ENCODE measurements at places on chromosomes 11 and 22. TPM values are rescaled to one million over a fixed set of nuclear protein-coding genes. Genes with fewer than 3 reads are reported as not detected.

The TRPM5 gene
- not detected for total RNA-seq

The CD248 gene
- total RNA-seq: 5.1 TPM

The UCP3 gene
- total RNA-seq: 0.16 TPM

The CFAP68 gene
- total RNA-seq: 41.7 TPM

The OLFML1 gene
- total RNA-seq: 0.25 TPM

The PARVA gene
- total RNA-seq: 33.6 TPM

The OR5I1 gene
- not detected for total RNA-seq

The ANO3 gene
- total RNA-seq: 0.13 TPM

The OR8D4 gene
- total RNA-seq: not detected

The PTPRCAP gene
- total RNA-seq: 1.8 TPM

The TRIM49 gene
- total RNA-seq: not detected

The LRRN4CL gene
- total RNA-seq: 0.38 TPM

The CELF1 gene
- total RNA-seq: 71.4 TPM

The POU2F3 gene
- not detected for total RNA-seq

The PNPLA3 gene
- 5.7 TPM for total RNA-seq

The KRTAP5-11 gene
- not detected for total RNA-seq

Data from mesangial cell (primary cell).